ENCODE measurements at places on chromosomes 13 and 19.
A peak's percentile ranks its signal among the peaks of the same experiment; 100 is the strongest.

DNA sequence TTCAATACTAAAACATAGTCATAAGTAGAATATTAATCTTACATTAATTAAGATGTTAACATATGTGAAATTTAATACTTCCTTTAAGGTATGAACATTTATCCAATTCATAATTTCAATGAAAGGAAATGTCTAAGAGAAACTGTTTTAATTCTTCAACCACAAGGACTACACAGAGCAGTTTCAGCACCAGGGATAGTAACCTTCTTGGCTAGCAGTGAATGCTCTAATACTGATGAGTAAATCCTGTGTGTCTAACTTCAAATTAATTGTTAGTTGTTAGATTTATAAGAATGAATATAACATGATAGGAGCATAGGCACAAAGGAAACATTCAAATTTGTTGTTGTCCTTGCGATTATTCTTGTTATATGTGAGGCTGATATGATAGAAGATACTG, 15.6 kb upstream of the NBEA start:
- DNase-seq = peak; percentile 39

DNA sequence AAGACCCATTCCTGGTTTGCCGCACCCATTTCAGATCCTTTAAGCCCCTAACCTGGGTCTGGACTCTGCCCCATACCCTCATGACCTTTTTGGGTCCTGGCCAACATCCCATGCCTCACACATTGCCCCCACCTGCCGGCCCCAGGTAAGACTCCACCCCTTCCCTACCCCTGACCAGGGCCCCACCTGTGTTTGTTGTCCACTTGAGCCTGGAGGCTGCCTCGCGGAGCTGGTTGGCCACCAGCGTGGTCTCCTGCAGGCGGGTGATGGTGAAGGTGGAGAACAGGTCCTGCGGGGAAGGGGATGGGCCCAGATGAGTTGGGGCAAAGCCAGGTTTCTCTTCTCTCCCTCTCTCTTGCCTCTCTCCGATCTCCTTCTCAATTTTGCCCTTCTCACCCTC, 19.5 kb downstream of the MAN2B1 start:
- no peak for DNase-seq

GRCh38 chr19:38949580-38950367, 19.0 kb downstream of the MRPS12 start:
- peak; percentile 16 for DNase-seq

- no peak for DNase-seq
These were observed 34.4 kb upstream of the ZNF562 start for GRCh38 chr19:9709305-9709704.

- DNase-seq = peak; percentile 55
These were observed 80.5 kb downstream of the COL4A2 start for GRCh38 chr13:110387451-110388107.
